Pulmonary artery endothelial cell (primary cell): ENCODE measurements at places on chromosomes 7 and 10. TPM values are rescaled to one million over a fixed set of nuclear protein-coding genes. Genes with fewer than 3 reads are reported as not detected.

DNA sequence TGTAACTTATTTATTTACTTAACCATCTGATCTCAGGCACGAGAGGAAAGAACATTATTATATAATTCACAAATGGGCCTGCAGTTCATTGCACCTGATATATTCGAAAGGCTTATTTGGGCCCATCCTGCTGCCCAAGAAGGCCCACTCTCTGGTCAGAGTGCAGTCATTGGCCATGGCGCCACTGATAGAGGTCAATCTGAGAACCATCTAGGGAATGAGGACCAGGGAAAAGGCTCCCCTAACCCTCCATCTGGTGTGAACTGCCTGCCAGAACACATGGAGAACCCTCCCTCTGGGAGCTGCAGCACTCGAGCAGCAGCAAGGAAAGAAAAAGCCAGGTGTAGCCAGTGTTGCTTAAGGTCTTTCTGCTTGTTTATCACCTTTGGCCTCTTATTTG lies 136.6 kb downstream of the REEP3 start:
- DNase-seq: no peak

- no peak for DNase-seq
Measured at GRCh38 chr10:121437596-121437995, 160.6 kb downstream of the FGFR2 start.

Gene H2BK1
- not detected in 2 replicates for total RNA-seq

Gene MLXIPL
- total RNA-seq: not detected in 2 replicates

DNA sequence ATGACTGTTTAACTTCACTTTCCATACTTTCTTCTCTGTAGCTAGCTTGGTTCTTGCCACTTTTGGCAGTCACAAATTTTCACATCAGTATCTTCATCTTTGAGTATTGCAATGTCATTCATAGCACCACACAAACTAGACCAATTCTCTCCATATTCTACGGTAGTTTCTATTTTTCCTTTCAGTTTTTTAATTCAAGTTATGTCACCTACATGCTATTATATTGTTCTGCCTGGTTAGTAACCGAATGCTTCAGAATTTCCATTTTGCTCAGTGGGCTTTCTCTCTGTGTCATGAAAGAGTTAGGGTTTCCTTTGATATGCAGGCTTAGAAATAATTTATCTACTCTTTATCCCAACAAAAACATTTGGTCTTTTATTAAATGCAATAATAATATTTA lies 896.5 kb downstream of the GATA3 start:
- no peak for DNase-seq

GRCh38 chr10:71854031-71854430 lies 3.0 kb upstream of the PSAP start:
- no peak for DNase-seq

GRCh38 chr10:126375299-126375698 lies 13.0 kb downstream of the ADAM12 start:
- no peak for DNase-seq

Gene TMEM229A
- not detected in 2 replicates for total RNA-seq

DNA sequence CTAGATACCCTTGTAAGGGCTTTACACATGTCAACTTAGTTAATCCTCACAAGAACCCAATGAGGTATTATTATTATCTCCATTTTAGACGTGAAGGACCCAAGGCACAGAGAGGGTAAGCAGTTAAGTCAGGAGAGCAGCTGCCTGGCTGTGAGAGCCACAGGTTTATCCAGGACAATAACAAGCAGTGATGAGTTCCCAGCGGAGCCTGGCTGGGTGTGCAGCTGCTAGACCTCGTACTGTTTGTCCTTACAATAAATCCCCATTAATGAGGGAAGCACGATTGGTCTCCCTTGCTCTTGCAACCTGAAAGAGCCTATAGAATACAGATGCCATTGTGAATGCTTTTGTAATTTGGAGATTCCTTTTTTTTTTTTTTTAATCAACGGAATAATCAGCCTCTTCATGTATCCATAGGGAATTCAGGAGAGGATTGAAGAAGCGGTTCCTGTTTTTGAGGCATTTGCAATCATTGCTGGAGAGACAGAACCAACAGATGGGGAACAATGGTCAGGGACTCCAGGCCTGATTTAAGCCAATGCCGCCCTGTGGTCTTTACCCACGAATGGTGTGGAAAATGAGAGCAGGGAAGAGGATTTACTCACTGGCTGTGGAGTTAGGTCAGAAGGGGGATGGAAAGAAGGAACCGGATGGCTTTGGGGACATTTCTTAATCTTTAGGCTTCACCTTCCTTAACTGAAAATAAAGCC lies 12.3 kb upstream of the ASB4 start:
- no peak for DNase-seq

DNA sequence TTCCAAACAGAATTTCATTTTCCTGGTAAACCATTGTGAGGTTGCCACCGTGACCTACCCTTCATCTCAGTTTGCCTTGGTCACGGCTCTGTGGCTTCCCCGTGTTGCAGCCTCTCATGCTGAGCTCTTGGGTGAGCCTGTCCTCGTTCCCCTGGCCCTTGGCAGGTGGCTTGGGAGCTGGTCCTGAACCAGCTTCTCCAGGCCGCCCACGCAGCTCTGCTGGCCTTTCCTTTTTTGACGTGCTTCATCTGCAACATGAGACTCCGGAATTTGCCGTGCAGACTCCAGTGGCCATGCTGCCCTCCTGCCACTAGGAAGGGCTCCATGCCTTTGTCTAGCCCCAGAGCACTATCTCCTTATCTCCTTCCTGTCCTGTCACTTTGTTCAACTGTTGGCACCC lies 93.0 kb upstream of the NPS start:
- no peak for DNase-seq

GRCh38 chr7:131249003-131249402 lies 78.7 kb upstream of the MKLN1 start:
- DNase-seq: no peak

Gene EBLN1
- not detected in 2 replicates for total RNA-seq

Gene PDE6C
- total RNA-seq: not detected in 2 replicates

DNA sequence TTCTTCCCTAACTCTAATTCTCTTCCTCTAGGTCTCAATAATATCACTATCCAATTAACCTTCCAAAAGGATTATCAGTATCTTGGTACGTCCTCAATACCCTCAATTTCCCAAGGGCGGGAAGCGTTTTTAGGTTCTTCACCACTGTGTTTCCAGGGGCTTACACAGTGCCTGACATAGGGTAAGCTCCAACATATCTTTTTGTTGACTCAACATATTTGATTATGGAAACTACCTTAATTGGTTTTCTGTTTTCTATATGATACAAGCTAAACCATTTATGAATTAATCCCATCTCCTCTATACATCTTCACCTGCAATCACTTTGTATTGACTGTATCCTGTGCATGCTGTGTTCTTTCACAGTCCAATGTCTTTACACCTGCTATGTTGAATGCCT lies 987.3 kb downstream of the GRID1 start:
- no peak for DNase-seq

- no peak for DNase-seq
Measured at GRCh38 chr10:132915411-132915810, 27.0 kb downstream of the CFAP46 start.

Gene ANKRD16
- total RNA-seq: 5.9 and 7.1 TPM in 2 replicates

Gene KLF14
- not detected in 2 replicates for total RNA-seq

Gene TCAF2
- total RNA-seq: 7.1 and 16.3 TPM in 2 replicates

GRCh38 chr7:141820067-141820466 lies 21.2 kb downstream of the PRSS37 start:
- DNase-seq: no peak

DNA sequence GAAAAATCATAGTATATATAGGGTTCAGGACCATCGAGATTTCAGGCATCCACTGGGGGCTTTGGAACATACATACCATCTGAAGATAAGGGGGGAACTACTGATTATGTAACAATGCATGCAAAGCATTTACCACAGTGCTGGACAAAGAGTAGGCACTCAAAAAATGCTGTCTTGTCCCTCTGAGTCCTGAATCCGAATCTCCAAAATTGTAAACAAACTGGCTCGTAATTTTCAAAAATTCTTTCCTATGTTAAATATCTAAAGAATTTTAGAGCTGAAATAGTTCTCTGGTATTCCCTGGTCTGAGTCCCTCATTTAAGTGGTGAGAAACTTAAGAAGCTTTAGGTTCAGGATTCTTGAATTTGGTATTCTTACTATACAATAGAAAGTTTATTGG lies 167.8 kb upstream of the ASAH2 start:
- no peak for DNase-seq

DNA sequence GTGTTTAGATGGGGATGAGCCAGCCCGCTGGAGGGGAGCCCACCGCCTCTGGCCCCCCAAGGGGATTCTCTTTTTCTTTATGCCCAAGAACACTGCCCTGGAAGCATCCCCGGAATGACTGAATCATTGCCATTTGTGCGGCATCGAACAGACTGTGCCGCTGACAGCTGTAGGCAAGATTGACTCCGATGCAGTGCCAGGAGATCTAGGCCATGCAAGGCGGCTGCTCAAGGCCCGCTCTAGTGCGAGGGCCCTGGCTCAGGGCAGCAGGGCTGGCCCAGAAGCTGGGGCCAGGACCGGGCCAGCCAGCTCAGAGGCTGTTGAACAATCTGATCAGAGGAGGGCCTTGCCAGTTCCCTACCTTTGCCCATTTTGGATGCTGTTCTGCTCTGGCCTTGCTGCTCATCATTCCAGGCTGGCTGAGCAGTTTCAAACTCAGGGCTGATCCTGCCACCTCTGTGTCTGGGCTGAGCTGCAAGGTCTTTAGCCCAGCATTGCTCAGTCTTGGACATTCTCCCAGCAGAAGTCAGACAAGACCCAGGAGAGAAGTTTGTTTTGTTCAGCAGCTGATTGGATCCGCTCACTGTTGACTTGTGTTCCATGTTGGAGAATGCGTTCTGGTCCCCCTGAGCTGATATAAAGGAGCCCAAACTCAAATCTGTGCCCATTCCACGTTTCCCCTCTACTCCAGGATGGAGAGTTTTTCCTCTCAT lies 485.3 kb upstream of the GALNT17 start:
- no peak for DNase-seq

DNA sequence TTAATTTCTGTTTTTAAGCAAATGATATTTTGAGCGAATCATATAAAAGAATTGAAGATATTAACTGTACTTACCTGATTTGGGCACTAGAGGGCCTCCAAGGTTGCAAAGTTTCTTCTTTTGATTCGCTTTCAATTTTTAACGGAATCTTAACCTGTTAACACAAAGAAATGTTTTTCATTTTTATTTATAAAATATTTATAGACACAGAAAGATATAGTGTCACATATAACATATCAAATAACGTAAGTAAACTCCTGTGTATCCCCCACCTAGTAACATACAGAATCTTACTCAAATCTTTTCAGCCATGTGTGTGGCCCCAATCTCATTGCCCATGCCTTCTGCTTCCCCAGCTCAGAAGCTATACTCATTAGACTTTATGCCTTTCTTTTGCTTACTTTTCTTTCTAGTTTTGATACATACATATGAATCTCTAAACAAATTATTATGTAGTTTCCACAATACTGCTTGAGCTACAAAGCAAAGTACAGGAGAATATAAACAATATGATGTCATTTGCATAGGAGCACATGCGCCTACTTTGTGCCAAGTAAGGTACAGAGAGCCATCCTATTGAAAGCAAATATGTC lies 49.5 kb upstream of the ZPBP start:
- DNase-seq: no peak

DNA sequence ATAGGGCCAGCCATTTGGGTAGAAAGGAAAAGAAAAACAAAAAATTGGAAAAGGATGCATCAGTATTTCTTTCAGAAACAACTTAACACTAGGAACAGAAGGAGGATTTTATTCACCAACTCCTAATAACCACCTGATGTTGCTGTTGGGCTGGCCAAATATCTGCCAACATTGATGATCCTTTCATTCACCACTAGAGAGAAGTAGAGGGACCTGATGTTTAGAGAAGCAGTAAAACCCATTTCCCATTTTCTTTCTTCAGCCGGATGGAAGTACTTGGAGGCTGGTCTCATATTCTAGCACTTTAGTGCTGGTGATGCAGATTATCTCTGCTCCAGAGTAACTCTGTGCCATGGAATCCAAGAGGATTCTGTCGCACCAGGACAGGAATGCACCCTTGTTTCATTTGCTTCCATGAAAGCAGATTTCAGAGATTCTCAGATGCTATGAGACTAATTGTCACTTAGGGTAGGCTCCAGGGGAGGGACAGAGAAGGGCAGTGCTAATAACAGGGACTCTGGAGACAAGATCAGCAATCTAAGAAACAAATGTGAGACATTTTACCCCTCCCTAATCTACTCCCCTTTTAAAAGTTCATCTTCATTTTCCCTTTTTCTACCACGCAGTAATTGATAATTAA lies 3.1 kb downstream of the KLLN start:
- peak; percentile 40 for DNase-seq

GRCh38 chr10:89867964-89868363 lies 166.6 kb downstream of the KIF20B start:
- no peak for DNase-seq

Gene LRIT1
- total RNA-seq: not detected in 2 replicates

Gene MRPL32
- 79.3 and 89.5 TPM in 2 replicates for total RNA-seq

DNA sequence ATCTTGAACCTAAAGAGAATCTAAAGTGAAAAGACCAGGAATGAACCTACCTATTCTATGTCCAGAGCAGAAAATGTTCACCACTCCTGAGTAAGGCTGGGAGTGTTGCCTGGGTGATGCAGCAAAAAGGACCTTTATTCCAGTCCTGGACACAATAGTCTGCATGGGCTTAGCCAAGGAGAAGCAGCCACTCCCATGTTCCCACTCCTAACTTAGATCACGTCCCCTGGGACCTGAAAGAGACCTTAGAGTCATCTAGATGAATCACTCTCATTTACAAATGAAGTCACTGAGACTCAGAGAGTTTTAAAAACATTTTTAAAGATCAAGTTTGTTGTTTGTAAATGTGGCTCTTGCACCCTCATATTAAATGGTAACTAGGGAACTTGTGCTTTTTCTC lies 763.4 kb downstream of the KCNMA1 start:
- DNase-seq: no peak

Gene GPC2
- 2.2 and 4.1 TPM in 2 replicates for total RNA-seq

Gene ERVW-1
- total RNA-seq: not detected in 2 replicates

DNA sequence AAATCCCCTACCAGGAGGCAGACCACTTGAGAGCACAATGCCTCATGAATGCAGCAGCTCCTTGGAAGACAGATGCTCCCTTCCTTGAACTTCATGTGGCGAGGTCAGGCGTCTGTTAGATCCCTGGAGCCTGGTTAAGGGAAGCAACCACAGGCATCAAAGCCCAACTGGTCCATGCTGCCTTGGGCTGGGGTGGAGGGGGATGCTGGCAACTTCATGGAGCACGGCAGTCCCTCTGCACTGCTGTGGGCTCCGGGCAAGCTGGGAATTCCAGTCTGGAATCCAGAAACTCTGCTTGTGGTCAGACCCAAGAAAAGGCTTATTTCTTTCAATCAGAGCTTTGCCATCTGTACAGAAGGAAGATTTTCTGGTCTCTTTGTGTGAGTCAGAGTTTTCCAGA lies 130.4 kb downstream of the PFKFB3 start:
- no peak for DNase-seq

GRCh38 chr7:108335269-108335918 lies 120.8 kb downstream of the NRCAM start:
- DNase-seq: no peak

Gene C10orf105
- not detected in 2 replicates for total RNA-seq

- DNase-seq: no peak
Measured at GRCh38 chr7:72040641-72041040, 371.5 kb downstream of the CALN1 start.
